D341Med (cell line): ENCODE measurements at places on chromosomes 13 and 19.

DNA sequence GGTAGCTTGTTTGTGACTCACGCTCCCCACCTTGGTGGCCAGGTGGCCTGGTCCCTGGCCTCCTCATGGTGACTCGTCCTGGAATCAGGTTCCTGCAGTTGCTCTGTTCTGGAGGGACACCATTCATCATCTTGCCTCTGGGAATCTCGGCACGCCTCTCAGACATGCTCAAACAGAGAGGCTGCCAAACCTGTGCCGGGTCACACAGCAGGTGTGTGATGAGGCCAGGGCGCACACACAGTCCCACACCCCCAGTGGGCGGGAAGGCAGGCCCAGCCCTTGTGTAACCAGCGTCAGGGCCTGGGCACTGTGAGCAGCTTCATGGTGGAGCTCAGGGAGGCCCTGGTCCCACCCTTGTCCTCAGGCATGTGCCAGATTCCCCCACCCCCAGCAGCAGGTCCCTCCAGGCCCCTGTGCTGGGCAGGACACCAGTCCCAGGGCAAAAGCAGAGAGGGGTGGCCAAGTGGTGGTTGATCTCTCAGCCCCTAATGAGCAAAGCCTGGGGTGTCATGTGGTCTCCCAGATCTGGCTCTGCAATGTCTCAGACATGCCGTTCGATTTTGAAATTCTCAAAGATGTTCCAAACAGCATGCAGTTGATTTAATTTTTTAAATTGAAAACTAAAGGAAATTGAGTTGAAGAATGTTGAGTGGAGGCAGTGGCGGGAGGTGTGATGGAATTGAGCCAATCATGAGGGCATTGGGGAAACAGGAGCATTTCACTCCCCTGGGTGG, 12.1 kb downstream of the CEBPA start:
- DNase-seq: no peak

GRCh38 chr19:43482193-43482592, 16.8 kb upstream of the LYPD3 start:
- DNase-seq: no peak

GRCh38 chr13:31322702-31323405, 123.1 kb downstream of the B3GLCT start:
- DNase-seq: no peak

DNA sequence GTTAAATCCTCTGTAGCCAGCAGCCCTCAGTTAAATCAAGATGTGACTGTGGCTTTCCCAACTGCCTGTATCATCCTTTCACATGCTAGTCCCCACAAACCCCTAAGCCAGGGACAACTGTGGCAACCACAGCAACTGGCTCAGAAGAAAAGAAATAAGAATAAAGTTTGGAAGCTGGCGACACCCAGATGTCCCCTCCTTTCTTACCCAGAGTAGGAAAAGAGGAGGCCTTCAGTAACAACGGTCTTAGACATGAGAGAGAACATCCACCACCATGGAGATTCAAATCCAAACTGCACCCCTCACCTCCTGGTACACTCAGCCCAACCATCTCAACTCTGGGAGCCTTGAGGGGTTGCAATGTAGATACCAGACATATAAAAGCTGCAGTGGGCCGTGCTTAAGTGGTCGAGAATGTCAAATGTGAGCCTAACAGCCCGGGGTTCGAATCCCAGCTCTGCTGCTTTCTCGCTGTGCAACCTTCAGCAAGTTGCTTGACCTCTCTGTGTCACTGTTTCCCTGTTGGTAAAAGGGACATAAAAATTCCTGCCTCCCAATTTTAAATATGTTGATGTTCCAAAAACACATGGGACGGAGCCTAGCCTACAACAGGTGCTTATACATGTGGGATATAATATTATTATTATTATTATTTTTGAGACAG, 23.8 kb downstream of the ZNRF4 start:
- DNase-seq: no peak

GRCh38 chr13:102260256-102260655, 141.6 kb downstream of the FGF14 start:
- DNase-seq: no peak

DNA sequence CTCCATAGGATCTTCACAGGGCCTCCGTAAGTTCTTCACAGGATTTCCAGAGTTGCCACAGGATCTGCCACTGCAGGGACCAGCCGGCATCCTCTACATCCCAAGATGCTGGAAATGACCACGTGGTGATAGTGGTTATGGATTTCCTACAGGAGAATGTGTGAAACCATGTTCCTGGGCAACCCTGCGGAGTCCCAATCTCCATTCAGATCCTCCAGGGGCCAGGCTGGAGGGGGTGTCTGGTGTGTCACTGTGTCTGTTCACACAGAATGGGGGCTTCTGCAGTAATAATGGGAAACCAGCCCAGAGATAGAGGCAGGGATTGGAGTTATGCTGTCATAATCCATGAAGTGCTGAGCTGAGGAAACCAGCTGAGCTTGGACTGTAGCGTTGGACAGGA, 8.6 kb downstream of the LILRA6 start:
- DNase-seq: no peak

GRCh38 chr13:47299304-47299703, 402.5 kb upstream of the HTR2A start:
- no peak for DNase-seq

DNA sequence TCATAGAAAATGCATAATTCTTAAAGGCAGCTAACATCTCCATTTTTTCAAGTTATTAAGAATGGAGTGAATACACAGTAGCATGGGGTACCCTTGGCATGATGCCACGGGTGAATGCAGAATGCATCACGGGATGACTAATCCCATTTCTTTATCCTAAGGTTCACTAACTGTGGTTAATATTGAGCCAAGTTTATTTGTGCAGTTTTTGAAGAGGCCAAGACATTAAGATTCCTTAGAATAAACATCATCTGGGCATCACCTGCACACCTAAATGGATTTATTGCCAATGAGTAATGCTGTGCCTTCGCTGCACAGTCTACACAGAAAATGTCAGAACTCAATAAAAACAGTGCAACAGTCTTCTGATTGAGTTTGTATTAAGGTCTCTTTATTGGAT, 333.1 kb downstream of the GPC6 start:
- DNase-seq: no peak

DNA sequence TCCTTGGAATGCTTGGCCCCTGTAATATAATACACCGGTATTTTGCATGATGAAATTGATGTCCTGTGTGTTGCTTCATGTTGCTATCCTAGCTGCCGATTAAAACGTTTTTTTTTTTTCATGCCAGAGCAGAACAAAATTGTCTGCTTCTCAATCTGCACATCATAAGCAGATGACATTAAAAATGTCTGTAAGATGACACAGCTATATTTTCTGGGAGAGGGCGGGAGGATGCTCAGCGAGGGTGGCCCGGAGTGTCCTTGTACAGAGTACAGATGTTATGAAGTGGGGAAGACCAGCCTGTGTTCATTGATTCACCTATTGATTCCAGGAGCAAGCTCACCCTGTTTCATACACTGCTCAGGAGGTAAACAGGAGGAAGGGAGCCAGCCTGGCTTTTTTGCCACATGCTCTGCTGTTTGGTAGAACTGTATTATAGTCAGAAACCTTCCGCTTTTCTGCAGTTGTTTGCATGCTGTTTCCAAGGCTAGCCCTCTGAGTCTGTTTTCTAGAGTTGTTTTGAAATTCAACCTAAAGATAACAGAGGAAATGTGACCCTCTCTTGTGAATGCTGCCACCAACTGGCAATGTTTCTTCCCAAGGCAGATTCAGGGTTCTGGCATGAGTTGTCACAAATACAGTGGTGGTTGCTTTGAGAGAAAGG, 4.7 kb upstream of the IRS2 start:
- no peak for DNase-seq

DNA sequence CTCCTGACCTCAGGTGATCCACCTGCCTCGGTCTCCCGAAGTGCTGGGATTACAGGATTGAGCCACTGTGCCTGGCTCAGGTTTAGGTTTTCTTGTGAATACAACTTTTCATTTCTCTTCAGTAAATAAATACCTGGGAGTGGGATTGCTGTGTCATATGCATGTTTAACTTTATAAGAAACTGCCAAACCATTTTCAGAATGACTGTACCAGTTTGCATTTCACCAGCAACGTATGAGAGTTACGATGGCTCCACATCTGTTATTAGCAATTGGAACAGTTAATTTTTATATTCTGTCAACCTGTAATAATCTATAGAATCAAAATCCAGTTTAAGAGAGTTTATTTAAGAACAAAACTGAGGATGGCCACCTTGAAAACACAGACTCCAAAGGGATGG, 52.2 kb downstream of the TEX26 start:
- DNase-seq: no peak

DNA sequence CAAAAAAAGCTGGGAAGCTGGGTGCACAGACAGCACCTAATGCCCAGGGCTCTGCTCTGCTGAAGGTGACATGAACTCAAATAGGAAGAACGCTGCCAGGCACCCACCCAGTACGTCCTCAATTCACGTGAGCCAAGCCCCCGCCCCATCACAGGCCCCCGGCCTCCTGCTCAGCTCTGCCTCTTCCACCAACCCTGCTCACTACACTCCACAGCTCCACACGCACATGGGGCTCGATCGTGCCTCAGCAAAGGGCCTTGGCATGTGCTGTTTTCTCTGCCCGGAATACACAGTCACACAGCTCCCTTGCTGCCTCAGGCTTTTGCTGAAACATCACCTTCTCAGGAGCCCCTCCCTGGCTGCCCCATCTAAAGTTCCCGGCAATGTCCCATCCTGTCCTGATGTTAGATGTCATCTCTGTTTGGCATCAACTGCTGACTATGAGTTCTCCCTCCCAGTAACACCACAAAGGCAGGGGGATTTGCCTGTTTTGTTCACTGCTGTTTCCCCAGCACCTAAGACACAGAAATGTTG, 2.3 kb downstream of the ATP13A1 start:
- no peak for DNase-seq

DNA sequence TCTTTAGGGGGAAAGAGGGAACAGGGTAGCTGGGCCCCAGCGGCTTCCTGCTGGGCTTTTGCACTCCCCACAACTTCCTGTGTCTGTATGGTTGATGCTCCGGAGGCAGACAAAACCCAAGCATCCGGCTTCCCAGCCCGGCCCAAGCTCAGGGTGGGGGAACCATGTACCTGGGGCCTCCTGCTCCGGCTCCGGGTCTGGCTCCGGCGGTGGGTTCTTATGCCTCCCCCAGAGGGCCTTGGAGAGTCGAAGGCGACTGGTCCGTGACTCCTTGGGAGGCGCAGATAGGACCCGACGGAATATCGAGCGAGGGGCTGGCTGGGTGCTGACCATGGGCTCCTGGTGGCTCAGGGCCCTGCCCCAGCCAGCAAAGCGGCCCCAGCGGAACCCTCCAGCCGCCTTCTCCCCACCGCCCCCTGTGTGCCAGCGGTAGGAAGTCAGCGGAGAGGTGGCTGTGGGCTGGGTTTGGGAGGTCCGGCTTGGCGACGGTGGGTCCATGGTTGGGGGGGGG, 428 bp downstream of the RASAL3 start:
- DNase-seq: no peak

DNA sequence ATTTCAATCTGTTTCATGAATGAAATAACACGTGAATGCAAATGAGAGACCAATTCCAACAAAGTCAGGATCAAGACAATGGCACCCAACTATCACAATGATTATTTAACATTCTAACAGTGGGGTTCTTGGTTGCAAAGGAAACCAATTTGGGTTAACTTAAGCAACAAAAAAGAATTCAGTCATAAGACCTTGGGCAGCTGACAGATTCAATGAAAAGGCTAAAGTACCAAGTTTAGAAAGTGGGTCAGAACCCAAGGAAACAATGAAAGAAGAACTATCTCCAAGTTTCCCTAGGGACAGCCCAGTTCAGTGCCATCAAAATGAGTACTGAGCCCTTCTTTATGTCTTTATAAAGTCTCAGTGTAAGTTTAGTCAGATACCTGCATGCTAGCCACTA, 17.5 kb upstream of the SIGLEC14 start:
- no peak for DNase-seq

DNA sequence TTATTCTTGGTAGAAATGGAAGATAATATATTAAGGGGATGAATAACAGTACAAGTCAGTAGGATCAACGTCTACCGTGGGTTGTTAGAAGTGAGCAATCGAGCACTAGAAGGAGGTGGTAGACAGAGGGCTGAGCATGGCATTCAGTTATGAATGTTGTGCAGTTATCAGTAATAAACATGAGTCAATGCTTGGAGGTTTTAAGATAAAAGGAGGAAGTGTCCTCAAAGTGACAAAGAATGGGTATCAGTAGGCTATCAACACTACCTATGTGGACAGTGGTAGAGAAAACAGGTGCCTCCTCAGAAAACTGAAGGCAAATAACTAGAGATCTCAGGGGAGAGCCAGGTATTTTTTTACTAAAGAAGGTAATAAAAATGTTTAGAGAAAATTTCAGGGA, 1607.0 kb downstream of the PCDH9 start:
- no peak for DNase-seq
